ENCODE measurements at places on chromosomes 11 and 22.

DNA sequence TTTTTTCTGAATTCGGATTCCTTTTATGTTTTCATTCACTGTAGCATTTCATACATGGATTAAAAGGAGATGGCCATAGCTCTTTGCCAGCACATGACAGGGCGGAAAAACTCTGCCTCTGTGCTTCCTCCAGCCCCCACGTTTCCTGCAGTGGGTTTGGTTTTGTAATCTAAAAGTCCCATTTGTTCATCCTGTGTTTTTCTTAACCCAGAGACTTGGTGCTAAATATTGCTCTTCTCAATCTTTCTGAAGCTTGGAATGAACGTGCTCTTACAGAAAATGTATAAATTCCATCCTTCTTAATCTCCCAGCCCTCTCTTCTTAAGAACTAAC is 89.9 kb downstream of the PPP6R3 start:
- peak; percentile 43 for DNase-seq

DNA sequence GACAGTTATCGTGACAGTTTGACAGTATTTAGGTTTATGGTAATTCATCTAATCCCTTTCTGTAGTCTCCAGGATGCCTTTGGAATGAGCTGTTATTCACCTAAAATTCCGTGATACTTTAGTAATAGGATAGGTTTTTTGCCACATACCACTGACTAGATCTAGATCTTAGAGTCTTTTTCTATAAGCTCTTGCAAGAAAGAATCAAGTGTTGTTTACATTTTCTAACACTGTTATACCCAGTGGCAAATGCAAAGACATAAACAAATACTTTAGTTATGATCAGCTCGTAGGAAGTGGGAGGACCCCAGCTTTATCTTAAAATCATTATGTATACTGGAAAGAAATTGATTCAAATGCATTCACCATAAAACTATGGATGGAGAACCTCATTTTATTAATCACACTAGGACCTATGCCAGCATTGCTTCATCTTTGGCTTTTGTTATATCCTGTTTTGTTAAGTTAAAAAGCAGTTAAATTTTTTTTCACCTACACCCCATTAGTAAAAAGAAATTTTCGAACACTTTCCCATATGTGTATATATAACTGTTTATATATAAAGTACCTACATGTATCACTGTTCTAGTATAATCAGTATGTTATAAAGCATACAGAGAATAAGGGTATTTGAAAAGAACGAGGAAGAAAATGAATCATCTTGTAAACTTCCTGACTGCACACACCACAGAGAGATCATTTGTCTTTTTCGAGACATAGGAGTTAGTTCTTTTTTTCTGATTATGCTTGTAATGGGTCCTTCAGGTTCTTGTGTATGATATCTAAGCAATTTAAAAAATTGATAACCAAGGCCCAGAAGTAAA is 60.9 kb downstream of the PDHX start:
- no peak for DNase-seq

DNA sequence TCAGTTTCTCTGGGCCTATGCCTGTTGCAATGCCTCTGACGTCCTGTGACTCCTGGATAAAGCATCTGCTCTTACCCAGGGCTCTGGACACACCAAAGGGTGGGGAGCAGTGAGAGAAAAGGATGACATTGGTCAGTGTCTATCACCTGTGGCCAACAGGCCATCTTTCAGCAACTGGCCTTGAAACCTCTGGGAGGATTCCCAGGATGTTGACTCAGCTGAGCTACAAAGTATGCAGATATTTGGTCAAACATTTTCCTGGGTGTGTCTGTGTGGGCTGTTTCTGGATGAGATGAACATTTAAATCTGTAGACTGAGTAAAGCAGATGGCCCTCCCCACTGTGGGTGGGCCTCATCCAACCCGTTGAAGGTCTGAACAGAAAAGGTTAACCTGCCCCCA is 149.9 kb downstream of the SPATA19 start:
- DNase-seq = no peak

- no peak for DNase-seq
These were observed 287.1 kb upstream of the RAG2 start for GRCh38 chr11:36885154-36885553.

DNA sequence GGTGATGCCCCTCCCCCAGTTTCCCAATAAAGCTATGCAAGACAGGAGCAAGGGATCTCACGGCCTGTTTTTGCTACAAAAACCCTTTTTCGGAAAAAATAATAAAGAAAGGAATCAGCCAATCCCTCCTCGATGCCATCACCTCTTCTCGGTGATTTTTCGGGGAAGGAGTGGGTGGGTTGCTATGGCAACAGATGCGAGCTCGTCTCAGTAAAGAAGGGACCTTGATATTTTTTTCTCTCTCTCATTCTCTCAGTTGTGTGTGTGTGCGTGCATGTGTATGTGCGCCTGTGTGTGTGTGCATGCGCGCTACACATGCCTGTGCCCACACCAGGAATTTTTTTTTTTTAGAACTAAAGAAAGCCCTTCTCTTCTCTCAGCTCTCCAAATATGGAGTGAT is 3.8 kb upstream of the NPAS4 start:
- DNase-seq = peak; percentile 58

DNA sequence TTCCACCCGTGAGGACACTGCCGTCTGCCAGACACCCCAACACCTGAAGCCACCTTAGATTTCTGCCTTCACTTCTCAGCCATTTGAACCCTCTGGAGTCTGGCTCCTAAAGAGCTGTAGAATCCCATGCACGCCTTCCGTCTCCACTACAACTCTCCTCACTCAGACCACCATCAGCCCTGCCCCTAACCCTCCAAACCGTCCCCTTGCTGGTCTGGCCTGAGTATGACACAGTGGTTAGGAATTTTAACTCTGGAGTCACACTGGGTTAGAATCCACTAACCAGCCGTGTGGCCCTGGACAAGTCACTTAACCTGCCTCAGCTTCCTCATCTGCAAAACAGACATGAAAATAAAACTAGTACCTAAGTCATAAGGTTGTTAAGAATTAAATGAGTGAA is 3.0 kb downstream of the CNIH2 start:
- DNase-seq = no peak
